NCI-H1417 treated with DMSO at 0.1 percent for 48 hours (cell line): ENCODE measurements at places on chromosomes 11 and 22.

DNA sequence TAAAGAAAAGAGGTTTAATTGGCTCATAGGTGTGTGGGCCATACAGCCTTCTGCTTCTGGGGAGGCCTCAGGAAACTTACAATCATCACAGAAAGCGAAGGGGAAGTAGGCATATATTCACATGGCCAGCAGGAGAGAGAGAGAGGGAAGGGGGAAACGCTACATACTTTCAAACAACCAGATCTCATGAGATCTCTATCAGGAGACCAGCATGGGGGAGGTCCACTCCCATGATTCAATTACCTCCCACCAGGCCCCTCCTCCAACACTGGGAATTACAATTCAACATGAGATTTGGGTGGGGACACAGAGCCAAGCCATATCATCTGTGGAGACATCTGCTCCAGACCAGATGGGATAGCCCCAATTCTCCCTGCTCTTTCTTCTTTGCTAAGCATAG is 866.0 kb downstream of the BRD1 start:
- no peak for DNase-seq

GRCh38 chr11:3958281-3958680 is 102.8 kb downstream of the STIM1 start:
- DNase-seq: no peak

DNA sequence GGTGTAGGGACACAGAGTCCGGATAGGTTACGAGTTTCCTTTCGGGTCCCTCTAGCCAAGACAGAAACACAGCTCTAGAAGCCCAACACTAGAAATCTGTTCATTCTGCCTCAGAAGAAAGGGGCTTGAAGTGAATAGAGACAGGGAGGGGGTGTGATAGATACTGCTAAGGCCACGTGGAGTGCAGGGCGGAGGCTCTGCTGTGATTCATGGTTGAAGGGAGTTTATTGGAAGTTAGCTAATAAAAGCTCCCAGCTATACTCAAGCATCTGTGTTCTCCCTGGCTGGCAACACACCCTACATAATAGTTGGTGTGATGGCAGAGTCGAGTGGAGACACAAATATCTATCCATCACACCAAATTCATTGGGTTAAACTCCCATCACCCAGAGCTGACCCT is 337.4 kb downstream of the CADM1 start:
- no peak for DNase-seq

- DNase-seq: no peak
Observed at GRCh38 chr22:30324014-30324730, 2.6 kb downstream of the TBC1D10A start.
